T-helper 17 cell (primary cell): ENCODE measurements at places on chromosomes 2 and 18. TPM values are rescaled to one million over a fixed set of nuclear protein-coding genes. Genes with fewer than 3 reads are reported as not detected.

DNA sequence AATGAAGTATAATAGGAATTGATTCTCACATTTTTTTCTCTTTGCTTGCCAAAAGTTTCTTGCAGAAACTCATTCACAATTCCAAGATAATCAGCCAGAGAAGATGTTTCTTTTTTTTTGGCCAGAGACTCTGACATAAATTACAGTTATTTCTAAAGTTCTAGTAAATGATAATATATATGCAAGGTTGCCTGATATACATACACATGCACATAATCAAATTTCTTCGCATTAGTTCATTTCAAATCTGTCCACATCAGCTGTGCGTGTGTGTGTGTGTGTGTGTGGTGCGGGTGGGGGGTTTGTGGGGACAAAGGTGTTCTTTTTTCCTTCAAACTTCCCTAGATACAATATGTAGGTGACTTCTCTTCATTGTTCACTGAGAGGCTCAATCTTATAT, 33.2 kb downstream of the OSGEPL1 start:
- no peak overlapping the region for H3K4me3 ChIP-seq
- H3K36me3 ChIP-seq = no peaks in the 10 kb centered on the region
- no peak overlapping the region for H3K27ac ChIP-seq
- H3K27me3 ChIP-seq = no peaks in the 10 kb centered on the region

DNA sequence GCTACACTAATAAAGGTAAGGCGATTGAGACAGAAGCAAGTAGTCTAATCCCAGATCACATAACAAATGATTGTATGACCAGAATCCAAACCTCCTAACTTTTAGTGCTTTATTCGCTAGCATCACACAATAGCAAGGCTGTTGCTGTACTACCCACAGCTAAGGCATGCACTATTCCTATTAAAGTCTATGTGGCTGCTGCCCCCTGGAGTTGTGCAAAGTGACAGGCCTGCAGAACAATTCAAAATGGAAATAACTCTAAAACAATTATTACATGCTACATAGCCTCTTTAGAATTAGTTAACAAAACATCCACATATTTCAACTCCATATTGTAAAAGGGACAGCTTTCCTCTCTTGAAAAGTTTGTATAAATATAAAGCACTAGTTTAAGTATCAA, 6.0 kb downstream of the ERBB4 start:
- H3K27ac ChIP-seq = no peak overlapping the region
- no peak overlapping the region for H3K4me3 ChIP-seq
- peaks cover 9% of the 10 kb centered on the region for H3K4me1 ChIP-seq
- H3K27me3 ChIP-seq = peaks cover 28% of the 10 kb centered on the region
- no peaks in the 10 kb centered on the region for H3K36me3 ChIP-seq

GRCh38 chr2:100776445-100776844, 43.5 kb upstream of the NPAS2 start:
- H3K36me3 ChIP-seq = no peaks in the 10 kb centered on the region
- no peak overlapping the region for H3K4me3 ChIP-seq
- H3K27ac ChIP-seq = no peak overlapping the region
- H3K4me1 ChIP-seq = no peaks in the 10 kb centered on the region

- DNase-seq = no peak
- H3K36me3 ChIP-seq = no peaks in the 10 kb centered on the region
- H3K27me3 ChIP-seq = no peaks in the 10 kb centered on the region
- no peak overlapping the region for H3K27ac ChIP-seq
Measured at GRCh38 chr2:40329739-40330030, 122.2 kb downstream of the SLC8A1 start.

- peak overlapping the region; percentile 77 for H3K4me3 ChIP-seq
- no peak for DNase-seq
- no peaks in the 10 kb centered on the region for H3K27me3 ChIP-seq
Measured at GRCh38 chr2:160332318-160332717, 132.2 kb upstream of the ITGB6 start.

- H3K4me3 ChIP-seq = peak overlapping the region; percentile 89
- H3K4me1 ChIP-seq = peaks cover 12% of the 10 kb centered on the region
- peaks cover 7% of the 10 kb centered on the region for H3K27me3 ChIP-seq
- peak overlapping the region; percentile 84 for H3K27ac ChIP-seq
Measured at GRCh38 chr2:393711-394696, 106.1 kb upstream of the ALKAL2 start.

The OTOS gene
- total RNA-seq = not detected

The DNAJB2 gene
- 101 TPM for total RNA-seq

The DUSP19 gene
- total RNA-seq = 0.60 TPM

The SLC9A4 gene
- total RNA-seq = 0.12 TPM

The LOXHD1 gene
- 1.5 TPM for total RNA-seq
